ENCODE measurements at places on chromosomes 3 and 15. TPM values are rescaled to one million over a fixed set of nuclear protein-coding genes. Genes with fewer than 3 reads are reported as not detected.

The IGSF10 gene
- not detected for total RNA-seq

The MYLK gene
- total RNA-seq: not detected

The CPN2 gene
- not detected for total RNA-seq

The LRRC28 gene
- total RNA-seq: 20.8 TPM

The CFAP20DC gene
- total RNA-seq: 0.27 TPM

The MESP2 gene
- total RNA-seq: not detected

The PDE8A gene
- 14.0 TPM for total RNA-seq

The DAPK2 gene
- 21.5 TPM for total RNA-seq

The ZNF860 gene
- 0.10 TPM for total RNA-seq

The CLN6 gene
- 66.8 TPM for total RNA-seq

The CYP1A1 gene
- total RNA-seq: 0.46 TPM

The IL17RB gene
- total RNA-seq: 2.3 TPM

The NOX5 gene
- total RNA-seq: 0.02 TPM

The RPL35A gene
- 916 TPM for total RNA-seq

The TIGIT gene
- total RNA-seq: 3.6 TPM

The CHDH gene
- total RNA-seq: 0.93 TPM

The OR5AC2 gene
- not detected for total RNA-seq

The VEPH1 gene
- total RNA-seq: not detected

The BUB1B gene
- total RNA-seq: 49.9 TPM

The CCR3 gene
- total RNA-seq: 0.24 TPM

The PDZRN3 gene
- not detected for total RNA-seq

The P2RY1 gene
- total RNA-seq: 0.34 TPM

The BBS4 gene
- 11.8 TPM for total RNA-seq

The KIF7 gene
- 0.44 TPM for total RNA-seq

The EFCC1 gene
- not detected for total RNA-seq

The TMEM43 gene
- 47.7 TPM for total RNA-seq

The ZNF80 gene
- total RNA-seq: 0.39 TPM
